ENCODE measurements at places on chromosomes 16 and 17.
A peak's percentile ranks its signal among the peaks of the same experiment; 100 is the strongest.

DNA sequence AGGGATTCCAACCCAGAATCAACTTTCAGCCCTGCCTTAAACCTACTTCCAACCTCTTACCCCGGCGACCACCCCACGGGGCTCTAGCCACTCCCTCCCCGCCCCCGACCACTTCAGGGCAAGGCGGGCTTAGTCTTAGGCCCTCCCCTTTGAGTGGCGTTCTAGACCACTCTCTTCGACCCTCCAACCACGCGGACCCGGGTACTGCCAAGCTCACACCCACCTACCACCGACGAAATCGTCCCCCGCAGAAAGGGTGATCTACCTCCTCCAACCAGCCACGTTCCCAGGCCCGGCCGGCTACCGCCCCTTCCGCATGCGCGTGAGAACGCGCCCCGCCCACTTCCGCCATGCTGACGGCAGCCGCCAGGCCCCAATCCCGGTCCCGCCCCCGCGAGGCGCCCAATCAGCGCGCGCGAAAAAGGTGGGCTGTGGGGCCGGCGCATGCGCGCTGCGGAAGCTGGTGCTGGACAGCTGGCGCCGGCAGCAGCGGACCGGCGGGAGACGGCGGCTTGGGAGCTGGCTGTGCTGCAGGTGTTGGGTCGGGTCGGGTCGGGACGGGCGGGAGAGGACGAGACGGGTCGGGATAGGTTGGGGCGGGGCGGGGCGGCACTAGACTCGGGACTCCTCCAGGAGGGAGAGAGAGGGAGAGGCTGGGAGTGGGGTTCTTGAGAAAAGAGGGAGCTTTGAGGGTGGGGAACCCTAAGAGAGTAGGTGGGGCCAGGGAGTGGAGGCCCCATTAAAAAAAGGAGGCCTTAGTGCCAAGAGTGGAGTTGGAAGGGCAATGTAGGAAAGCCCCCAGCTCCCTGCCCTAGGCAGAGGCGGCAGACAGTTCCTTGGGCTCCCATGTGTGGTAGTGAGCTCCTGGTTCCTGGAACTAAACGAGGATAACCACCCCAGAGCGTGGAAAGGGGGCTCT is at the start of gene NAT9:
TSS of gene NAT9 (minus strand) at position 302 of the 919 bp plus-strand sequence. CDS start 647 bp downstream, outside the sequence.
- DNase-seq = peak; percentile 94

- DNase-seq = no peak
These were observed 15.1 kb upstream of the PLEKHG4 start for GRCh38 chr16:67264277-67264676.

DNA sequence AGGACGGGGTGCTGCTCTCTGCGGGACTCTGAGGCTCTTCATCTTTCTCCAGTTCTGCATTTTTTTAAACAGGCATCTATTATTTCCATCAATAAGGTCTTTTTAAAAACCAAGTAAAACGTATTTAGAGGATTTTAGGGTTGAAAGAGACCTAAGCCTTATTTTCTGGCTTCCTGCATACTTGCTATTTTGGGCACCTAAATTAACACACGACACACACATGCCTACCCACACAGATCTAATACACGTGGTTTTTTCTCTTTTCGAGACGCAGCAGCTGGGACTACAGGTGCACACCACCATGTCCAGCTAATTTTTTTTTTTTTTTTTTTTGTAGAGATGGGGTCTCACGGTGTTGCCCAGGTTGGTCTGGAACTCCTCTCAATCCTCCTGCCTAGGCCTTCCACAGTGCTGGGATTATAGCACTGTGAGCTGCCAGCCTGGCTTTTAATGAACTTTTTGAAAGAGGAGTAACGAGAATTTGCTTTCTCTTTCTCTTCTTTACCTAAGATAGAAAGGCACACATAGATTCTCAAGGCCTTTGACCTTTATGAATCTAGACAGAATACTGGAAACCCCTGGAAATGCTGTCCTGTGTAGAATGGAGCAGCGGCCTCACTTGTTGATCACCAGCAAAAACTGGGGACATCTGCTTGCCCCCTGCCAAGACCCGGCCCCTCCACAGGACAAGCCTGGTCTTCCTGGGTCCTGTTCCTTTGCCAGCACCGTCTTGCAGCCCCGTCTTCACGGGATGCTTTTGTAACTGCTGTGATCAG is 13.8 kb downstream of the DNAAF8 start:
- DNase-seq = no peak

DNA sequence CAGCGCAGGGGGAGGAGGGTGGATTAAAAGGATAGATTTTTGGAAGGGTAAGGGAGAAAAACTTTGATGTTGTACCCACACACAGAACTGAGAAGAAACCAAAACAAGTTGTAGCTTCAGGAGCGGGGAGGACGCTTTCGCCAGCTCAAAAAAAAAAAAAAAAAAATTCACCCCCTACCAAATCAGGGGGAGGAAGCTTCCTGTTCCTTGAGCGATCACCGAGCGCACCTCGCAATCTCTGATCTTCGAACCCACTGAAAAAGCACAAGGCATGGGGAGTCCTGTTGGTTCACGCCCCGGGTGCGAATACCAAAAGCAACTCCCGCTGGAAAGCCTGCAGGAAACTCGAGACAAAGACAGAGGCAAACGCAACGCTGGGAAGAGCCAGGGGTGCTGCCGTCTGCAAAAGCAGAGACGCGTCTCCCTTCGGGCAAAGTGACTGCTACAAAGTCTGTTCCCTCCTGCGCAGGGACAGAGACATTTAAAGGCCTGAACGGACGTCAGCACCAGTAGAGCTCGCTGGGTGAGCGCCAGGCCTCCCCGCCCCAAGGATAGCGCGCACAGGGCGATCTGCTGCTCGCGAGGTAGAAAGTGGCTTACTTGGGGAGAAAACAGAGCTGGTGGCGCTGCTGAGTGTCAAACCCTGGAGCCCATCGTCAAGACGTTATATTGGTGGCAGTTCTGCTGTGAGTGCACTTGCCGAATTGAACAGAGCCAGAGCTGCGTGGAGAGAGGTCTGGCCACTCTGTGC is 190.4 kb downstream of the USP22 start:
- DNase-seq = no peak

DNA sequence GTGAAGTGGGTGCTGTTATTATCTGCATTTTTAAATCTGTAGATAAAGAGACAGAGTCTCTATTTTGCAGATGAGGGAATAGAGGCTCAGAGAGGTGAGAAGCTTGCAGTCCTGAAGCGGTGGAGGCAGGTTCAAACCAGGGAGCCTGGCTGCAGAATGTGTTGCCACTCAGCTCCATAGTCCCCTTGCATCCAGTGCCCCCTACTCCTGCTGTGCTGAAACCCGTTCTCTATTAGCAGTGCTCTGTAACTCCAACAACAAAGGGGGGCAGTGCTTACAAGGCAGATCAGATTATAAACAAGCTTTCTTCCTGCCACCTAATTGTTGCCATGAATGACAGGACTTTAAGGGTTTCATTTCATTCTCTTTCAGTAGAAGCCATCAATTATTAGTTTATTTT is 118.1 kb upstream of the CACNG3 start:
- no peak for DNase-seq

DNA sequence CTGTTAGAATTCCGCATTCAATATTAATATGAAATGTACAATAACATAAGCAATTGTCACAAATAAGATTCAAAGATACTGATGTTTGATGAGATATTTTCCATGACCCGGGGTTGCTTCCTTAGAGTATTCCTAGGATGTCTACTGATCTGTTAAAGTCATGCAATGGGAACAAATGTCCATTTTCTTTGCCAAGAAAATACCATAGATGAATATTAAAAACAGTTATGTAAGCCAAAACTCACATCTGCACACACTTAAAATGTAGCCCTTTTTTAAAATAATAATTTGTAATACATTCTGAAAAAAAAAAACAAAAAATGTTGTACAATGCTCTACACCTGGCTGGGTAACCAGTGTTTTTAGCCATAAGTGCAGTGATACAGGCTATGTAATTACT is 259.4 kb upstream of the AXIN2 start:
- DNase-seq = no peak

DNA sequence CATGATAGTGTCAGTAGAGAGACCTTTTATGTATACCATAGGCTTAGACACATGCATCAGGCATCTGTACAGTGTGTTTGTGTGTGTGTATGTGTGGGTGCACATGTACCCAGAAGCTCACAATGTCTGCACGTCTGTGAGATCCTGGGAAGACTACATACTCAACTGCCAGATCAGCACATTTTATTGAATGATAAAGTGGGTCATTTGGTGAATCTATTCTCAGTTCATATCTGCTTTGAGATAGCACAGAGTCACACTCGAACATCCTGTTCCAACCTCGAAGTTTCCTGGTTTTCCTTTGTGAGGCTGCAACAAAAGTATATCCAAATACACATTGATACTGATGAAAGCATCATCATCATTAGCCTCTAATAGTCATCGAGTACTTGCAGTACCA is 63.6 kb downstream of the MAF start:
- no peak for DNase-seq

GRCh38 chr17:75632863-75633485 is at the start of gene SMIM5:
Gene SMIM5, plus strand, starts transcription at chr17:75633434. Its CDS starts 6,768 bp downstream, at chr17:75640202.
- DNase-seq = no peak

DNA sequence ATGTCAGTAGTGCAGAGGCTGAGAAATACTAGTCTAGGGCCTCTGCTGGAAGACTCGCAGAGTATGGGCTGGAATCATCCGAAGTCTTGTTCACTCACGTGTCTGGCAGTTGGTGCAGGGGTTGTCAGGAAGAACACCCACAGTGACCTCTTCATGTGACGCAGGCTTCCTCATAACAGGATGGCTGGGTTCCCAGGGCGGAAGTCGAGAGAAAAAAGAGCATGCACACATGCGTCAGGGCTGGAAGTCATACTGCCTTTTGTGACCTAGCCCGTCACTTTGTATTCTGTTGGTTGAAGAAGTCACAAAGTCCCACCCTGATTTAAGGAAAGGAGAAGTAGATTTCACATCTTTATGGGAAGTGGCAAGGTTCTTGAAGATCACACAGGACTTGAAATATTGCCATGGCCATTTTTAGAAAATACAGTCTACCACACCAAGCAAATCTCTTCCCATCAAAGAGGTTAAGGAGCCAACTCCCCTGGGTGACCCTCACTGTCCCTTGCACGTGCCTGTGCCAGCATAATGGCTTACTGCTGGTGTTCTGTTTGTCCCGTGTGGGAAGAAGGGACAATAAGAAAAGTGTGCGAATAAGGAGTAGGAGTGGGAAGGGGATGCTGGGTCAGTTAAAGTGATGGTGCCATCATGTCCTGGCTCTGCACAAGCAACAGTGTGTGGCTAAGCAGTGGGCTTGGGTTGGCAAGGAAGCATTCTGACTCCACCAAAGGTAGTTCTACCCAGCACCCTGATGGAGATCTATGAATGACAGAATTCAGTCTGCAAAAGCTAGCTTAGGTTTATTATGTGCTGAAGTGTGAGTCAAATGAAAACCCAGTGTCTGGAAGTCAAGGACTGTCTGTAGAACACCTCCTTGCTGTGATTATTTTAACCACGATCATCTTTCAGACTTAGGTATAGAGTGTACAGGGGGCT is 28.1 kb downstream of the HEATR3 start:
- no peak for DNase-seq

DNA sequence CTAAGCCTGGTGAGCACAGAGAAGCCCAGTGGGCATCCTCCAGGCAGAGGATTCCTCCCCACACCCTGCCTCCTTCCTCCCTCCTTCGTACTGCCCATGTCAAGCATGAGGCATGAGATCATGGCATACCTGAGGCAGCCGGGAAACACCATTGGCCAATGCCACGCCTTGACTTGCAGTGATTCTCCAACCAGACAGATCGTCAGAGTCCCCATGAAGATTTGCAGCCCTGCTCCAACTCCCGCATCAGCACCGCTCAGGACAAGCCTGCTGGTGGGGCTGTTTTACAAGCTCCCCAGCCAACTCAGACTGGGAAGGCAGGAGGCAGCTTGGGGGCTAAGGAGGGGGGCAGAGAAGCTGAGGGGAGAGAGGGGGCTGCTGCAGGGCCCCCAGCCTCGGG is 2.9 kb upstream of the KRT16 start:
- no peak for DNase-seq

- DNase-seq = peak; percentile 43
These were observed 98.9 kb downstream of the AATF start for GRCh38 chr17:37047631-37048104.

DNA sequence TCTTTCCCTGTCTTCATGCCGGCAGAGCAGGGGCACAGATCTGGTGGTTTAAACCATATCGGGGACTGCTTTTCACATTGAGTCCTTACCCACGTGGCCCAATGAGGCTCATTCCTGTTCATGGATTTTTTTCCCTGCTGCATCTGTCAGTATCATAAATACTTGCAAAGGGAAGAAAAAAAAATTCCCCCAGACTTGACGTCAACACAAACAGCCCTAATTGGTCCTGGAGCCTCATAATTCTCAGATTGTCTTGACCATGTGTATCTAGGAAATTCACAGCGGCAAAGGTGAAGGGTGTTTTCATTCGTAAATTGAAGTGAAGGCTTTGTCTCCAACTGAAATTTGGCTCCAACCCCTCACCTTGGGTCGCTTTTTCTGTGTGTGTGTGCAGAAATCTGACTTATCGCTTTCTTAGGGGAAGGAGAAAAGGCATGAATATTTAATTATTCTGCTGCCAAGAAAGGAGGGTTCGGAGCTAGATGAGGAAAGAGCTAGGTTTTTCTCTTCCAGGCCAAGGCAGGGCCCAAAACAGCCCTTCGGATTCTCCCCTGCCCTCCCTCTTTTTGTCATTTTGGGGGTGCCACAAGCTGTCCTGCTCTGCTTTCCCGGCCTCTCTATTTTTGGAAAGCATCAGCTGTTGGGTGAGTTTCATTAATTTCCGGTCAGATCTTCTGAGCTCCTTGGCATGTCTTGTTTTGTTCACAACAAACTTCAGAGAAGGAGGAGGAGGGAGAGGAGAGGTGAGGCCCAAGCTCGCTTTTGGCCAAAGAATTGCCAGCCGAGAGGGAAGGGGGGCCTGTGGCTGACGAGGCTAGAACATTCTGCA is 17.8 kb upstream of the CIBAR2 start:
- DNase-seq = peak; percentile 49
